Fibroblast of lung (primary cell): ENCODE measurements at places on chromosomes 16 and 17. TPM values are rescaled to one million over a fixed set of nuclear protein-coding genes. Genes with fewer than 3 reads are reported as not detected.

VASN gene
- 57.0 and 79.4 TPM in 2 replicates for total RNA-seq

CPSF4L gene
- total RNA-seq, result 0.26 TPM in 1 of 2 replicates, not detected in the other

GPR142 gene
- not detected in 2 replicates for total RNA-seq

SLC6A2 gene
- not detected in 2 replicates for total RNA-seq

SP6 gene
- total RNA-seq, result under 0.01 TPM in 1 of 2 replicates, not detected in the other

COL1A1 gene
- total RNA-seq, result 577 and 584 TPM in 2 replicates
